ENCODE measurements at places on chromosomes 11 and 22.

GRCh38 chr11:44943118-44943517, 7.6 kb downstream of the TP53I11 start:
- DNase-seq = peak; percentile 41

GRCh38 chr11:200224-201003, 6.8 kb downstream of the BET1L start:
- no peak for DNase-seq

DNA sequence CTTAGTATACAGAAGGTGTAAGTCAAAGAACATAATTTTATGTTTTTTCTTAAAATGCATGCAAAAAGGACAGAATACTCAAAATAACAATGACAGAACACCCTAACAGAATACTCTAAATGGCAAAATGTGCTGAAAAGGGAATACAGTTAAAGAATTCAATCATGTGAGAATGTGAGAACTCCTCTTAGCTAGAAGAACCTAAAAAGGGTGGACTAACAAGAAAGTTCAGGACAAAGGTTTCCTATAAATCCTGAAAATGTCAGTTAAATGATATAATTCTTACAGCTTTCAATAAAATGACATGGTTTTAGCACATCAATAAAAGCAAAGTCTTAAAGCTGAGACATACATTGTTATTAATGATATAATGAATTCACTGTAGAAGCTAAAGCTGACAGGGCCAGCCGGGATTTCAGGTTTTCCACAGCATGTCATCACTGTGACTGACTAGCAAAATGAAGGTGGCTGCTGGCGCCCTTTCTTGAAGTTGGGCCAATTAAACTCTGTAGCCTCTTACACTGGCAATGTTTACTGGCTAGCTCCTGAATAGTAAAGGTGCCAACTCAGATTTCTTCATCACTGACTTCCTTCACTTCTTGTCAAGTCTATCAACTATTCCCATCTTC, 244.4 kb downstream of the TTC28 start:
- DNase-seq = no peak

GRCh38 chr11:116580799-116581198, 192.0 kb downstream of the BUD13 start:
- DNase-seq = no peak
